ENCODE measurements at places on chromosomes 1 and 21.

GRCh38 chr21:14526199-14526598 lies 19.9 kb downstream of the SAMSN1 start:
- no peak for DNase-seq

- no peak for DNase-seq
Observed at GRCh38 chr1:206924592-206925105, 2.9 kb upstream of the FCMR start.

- DNase-seq, result no peak
Observed at GRCh38 chr1:83901547-83902155, 97.3 kb downstream of the TTLL7 start.

DNA sequence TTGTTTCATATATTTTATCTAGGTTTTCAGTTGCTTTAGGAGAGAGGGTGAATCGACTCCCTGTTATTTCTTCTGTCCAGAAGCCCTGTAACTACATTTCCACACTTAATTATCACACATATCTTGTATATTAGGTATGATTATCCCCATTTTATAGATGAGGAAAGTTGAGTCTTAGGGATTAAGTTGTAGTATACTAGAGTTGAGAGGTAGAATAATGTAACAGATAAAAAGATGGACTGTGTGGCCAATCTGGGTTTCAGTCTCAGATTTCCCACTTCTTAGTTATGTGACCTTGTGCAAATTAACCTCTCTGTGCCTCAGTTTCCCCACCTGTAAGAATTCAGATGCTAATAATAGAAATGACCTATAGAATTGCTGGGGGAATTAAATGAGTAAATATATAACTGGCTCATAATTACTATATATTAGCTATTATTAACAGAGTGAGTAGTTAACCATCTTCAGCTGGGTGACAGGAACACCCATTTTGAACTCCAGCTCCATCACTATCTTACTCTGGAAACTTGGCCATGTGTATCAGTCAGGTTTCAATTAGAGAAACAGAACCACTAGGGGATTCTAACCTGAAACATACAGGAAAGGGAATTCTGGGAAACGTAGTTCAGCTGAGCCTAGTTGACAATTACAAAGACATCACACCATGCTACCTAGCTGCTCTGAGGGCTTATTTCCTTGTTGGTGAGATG lies 20.4 kb upstream of the FOXO6 start:
- peak; percentile 45 for DNase-seq

DNA sequence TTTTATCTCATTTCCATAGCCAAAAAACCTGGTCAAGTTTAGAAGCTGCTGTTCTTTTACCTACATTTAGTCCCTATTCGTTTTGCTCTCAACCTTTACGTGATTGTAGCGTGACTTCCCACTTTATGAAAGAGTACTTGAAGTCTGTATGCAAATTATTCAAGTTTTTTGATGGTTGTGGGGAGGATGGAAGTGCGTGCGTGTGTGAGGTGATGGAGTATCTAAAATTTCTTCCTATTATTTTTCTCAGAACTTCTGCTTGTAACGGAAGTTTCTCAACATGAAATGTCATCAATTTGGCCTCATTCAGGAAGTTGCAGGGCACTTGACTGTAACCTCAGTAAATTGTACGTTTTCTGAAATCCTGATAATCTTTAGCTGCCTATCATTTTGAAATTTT lies 64.0 kb downstream of the SAMSN1 start:
- DNase-seq, result no peak

DNA sequence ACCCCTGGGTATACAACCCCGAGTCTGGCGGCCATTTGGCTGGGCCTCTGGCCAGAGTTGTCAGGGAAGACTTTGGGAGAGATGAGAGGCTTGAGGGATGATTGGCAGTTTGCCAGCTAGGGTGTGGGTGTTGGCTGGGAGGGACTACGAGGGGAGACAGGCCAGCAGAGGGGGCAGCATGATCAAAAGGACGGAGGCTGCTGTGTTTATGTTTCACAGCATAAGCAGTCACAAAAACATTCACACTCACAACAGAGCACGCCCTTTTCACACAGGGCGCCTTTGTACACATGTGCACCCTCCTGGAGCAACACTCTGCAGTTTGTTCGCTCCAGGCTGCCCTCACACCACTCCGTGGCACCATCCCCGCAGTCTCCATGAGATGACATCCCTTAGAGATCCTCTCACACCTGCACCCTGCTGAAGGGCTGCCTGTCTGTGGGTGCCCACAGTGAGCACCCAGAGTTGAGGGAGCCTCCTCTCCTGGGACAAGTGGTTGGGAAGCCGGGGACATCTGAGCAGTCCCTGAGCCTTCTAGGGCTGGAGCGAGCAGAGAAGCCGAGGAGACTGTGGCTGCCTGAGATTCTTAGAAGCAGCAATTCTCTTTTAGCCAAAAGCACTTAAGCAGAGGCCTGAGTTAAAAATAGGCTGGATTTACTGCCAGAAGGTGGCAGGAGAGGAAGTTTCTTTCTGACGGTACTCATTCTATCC lies 15.4 kb downstream of the EFNA3 start:
- peak; percentile 60 for DNase-seq

GRCh38 chr1:91124290-91124985 lies 102.6 kb upstream of the ZNF644 start:
- DNase-seq, result no peak

DNA sequence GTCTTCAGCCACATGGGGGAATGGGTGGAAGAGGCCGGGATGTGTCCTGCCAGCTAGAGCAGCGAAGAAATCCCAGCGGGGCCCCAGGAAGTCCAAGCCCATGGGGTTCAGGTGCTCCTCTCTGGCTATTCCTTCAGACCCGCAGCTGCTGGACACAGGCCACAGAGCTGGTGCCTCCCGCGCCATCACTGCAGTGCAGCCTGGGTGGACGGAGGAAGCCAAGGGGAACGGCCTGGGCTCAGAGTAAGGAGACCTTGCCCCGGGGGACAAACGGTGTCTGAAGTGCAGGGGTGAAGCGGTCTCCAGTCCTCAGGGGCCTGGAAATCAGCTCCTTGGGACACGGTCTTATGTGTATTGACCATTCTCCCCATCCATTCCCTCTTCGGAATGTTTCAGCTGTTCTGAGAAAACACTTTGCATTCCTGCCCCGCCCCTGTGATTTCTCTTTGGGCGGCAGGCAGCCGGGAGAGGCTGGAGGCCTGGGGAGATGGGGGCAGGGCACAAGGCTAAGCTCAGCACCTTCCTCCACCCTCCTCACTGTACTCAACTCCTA lies 18.4 kb downstream of the MTHFR start:
- no peak for DNase-seq

DNA sequence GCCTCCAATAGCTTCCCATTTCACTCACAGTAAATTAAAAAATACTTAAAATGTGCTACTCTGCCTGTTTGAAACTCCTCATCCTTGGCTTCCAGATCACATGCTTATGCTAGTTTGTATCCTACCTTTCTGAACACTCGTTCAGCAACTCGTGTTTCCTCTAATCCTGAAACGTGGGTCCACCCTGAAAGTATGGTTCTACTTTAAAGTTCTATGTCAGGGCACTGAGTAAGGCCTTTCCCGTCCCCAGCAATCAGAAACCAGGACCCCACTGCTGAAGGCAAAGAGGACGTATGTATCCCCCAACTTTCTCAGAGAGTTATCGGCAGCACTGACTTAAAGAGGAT lies 419 bp upstream of the TSEN15 start:
- DNase-seq, result no peak

- no peak for DNase-seq
Observed at GRCh38 chr1:87392248-87393192, 63.8 kb downstream of the LMO4 start.

GRCh38 chr1:12775443-12775842 lies 1.9 kb downstream of the PRAMEF12 start:
- no peak for DNase-seq
